ENCODE measurements at places on chromosomes 11 and 22.

GRCh38 chr22:42184852-42185251 is 54.2 kb upstream of the CYP2D6 start:
- DNase-seq, result no peak

GRCh38 chr22:23399367-23400285 is 180.5 kb downstream of the IGLL1 start:
- DNase-seq, result no peak

DNA sequence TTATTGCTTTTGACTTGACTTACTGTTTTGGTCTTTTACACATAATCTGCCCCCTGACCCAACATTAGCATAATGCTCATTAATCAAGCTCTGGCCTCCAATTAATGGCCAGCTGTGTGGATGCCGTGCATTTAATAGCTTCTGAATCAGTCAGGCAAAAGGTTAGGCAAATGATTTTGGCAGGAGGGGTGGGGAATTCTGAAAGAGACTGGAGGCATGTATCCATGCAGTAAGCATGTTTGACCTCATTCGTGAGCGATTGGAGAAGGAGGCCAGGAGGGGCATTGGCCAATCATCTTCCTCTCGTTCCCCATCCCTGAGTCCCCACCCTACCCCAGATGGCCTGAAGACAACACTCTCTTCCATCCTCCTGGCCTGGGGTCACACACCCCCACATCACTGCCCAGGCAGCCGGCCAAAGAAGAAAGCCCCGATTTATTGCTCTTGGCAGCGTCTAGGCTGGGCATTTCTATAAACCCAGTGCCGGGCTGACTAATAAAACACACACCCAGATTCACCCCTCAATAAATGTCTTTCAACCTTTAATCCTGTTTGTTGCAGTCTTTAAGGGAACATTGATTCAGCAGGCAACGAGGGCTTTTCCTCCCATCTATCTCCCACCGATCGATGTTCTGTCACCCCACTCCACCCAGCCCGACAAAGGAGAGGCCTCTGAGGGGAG is 150.0 kb downstream of the OPCML start:
- DNase-seq, result no peak

GRCh38 chr11:28342716-28343115 is 234.5 kb downstream of the METTL15 start:
- no peak for DNase-seq

- DNase-seq, result no peak
Observed at GRCh38 chr11:79100093-79100910, 340.5 kb downstream of the TENM4 start.

- DNase-seq, result no peak
Observed at GRCh38 chr22:33160525-33160924, 102.3 kb upstream of the SYN3 start.

DNA sequence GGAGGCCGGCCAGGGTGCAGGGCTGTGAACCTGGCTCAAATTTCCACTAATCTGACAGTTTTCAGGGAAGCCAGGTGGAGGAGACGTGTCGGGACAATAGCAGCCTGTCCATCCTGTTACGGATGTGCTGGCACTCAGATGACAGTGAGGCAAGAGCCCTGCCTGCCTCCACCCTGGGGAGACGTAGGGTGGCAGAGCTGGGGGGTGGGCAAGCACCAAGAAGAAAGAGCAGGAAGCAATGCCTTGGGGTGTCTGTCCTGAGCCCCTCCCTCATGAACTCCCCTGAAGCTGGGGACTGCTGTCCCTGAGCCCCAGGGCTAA is 10.0 kb upstream of the TRIM29 start:
- DNase-seq, result no peak

DNA sequence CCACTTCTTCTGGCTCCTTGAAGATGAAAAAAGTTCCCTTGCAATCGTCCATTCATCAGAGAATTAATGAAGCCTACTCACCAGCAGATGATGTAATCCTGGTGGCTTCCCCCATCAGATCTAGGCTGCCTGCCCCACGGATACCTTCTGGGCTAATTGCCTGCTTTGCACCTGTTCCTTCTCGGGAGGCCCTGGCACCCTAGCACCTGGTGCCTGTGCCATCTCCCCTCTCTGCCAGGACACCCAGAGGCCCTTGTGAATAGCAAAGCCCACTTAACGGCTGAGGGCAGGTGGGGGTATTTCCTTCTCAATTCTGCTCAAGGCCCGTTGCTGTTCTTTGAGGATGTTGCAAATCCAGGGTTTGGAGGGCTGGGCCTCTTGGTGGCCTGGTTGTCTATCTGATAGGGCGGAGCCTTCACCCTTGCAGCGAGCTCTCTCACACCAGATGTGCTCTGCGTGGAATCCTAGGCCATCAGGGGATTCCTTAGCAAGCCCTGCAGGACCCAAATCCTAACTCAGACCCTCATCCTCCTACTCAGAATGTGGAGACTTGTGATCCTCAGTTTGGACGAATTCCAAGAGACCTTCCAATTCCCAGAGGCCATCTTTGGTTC is at the start of gene LMO2:
LMO2 (minus strand) TSS at position 363 of the 614 bp plus-strand sequence. CDS start 22,360 bp downstream, outside the sequence.
- DNase-seq, result no peak

DNA sequence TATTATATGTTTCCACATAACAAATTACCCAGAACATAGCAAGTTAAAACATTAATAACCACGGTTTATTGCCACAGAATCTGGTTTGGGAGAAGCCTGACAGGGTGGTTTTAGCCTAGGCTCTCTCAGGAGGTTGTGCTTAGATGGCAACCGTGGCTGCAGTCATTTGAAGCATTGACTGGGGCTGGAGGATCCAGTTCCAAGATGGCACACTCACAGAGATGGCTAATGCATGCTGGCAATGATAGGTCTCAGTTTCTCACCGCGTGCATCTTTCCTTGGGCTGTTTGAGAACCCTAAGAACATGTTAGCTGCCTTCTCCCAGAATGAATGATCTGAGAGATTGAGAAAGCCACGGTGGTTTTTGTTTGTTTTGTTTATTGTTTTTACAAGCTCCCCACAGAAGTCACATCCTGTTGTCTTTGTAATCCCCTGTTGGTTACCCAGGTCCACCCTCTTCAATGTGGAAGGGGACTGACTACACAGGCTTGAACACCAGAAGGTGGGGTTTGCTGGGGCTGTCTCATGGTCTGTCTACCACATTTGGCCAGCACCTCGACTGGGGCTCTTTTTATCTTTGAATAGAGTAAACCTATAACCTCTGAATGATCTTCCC is 36.6 kb upstream of the GRAMD1B start:
- no peak for DNase-seq

GRCh38 chr11:11841116-11841722 is 553 bp upstream of the USP47 start:
- peak; percentile 58 for DNase-seq

DNA sequence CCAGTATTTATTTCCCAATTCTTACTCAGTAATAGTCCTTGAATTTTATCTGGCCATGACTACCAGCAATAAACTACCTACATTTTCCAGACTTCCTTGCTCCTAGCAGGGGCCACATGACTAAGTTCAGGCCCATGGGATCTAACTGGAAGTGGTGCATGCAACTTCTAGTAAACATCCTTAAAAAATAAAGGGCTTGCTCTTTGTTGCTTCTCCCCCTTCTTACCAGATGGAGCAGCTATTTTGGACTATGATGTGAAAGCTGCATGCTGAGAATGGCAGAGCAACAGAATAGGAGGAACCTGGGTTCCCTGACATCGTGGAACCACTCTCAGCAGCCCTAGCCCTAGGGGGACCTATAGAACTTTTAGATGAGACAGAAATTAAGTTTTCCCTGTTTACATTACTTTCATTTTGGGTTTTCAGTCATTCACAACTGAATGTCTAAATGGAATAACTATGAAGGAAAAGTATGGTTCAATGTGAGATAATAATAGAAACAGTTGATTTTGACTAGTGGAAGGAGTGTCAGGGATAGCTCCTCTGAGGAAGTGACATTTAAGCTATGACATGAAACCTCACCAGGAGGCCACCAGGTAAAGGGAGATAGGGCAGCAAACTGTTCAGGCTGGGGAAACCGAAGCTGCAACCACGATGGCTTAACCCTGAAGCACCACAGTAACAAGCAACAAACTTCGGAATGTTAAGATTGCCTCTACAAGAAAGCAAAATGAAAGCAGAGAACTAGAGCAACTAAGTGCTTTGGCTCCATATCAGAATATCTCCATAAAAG is 48.9 kb downstream of the PHF21A start:
- DNase-seq, result no peak

DNA sequence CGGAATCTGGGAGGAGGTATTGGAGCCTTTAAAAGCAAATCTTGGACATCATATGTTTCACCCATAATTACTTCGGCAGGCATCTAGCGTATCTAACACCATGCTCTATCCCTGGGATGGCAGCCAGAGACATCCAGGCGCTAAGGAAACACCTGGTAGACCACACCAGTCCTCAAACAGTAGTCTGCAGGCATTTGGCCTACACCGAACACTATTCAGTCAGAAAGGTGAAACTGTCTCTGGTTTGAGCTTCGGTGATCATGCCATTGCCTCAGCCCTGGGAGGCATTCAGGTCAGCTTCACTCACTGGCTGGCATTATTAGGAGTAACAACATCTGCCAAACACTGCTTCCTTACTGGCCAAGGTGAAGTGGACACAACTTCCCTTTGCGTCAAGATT is 11.7 kb downstream of the SIRT3 start:
- DNase-seq, result no peak

DNA sequence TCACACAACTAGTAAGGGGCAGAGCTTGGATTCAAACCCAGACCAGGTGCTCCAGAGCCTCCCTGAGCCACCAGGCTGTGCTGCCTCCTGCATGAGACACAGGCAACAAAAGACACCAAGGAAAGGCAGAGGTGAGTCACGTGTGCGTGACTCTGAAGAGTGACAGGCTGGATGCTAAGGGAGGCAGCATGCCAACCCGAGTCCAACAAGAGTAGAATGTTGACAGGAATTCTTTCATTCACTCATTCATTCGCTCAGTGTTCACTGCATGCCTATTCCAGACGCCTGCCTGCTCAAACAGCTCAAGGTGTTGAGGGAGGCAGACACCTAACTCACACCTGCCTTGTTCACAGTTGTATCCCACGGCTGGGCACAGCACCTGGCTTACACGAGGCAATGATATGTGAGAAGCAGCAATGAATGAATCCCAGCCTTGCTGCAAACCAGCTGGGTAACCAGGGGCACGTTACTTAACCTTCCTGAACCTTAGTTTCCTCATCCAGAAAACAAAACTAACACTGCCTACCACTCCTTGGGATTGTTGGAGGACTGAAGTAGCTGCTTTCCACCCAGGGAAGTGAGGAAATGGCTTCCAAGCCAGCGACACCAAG is 73.8 kb upstream of the ARFGAP3 start:
- DNase-seq, result no peak
